ENCODE measurements at places on chromosomes 3 and 15. TPM values are rescaled to one million over a fixed set of nuclear protein-coding genes. Genes with fewer than 3 reads are reported as not detected.

Gene IGSF10
- total RNA-seq = not detected

Gene PIERCE2
- not detected for total RNA-seq

DNA sequence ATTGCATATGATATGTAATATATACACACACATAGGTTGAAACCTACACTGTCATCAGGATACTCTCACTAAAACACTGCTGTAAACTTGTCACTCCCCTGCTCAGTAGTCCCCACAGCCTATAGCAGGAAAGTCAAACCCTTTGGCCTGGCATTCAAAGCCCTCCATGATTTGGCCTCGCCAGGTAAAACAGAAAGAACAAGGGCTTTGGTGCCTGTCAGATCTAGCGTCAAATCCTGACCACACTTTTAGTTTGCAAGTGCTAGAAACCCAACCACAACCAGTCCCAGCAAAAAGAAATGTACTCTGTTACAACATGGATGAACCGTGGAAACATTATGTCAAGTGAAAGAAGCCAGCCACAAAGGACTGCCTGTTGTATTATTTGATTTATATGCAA is 11.4 kb downstream of the CRABP1 start:
- H3K27me3 ChIP-seq = peaks cover 19% of the 10 kb centered on the region
- H3K4me3 ChIP-seq = no peak overlapping the region
- H3K27ac ChIP-seq = no peak overlapping the region
- H3K4me1 ChIP-seq = no peaks in the 10 kb centered on the region
- H3K36me3 ChIP-seq = no peaks in the 10 kb centered on the region
- no peak for DNase-seq

- no peak overlapping the region for H3K27ac ChIP-seq
- H3K4me1 ChIP-seq = no peaks in the 10 kb centered on the region
- no peaks in the 10 kb centered on the region for H3K27me3 ChIP-seq
- DNase-seq = no peak
- no peak overlapping the region for H3K4me3 ChIP-seq
These were observed 45.5 kb downstream of the FAM174B start for GRCh38 chr15:92610101-92610520.
